ENCODE measurements at places on chromosomes 2 and 18.

DNA sequence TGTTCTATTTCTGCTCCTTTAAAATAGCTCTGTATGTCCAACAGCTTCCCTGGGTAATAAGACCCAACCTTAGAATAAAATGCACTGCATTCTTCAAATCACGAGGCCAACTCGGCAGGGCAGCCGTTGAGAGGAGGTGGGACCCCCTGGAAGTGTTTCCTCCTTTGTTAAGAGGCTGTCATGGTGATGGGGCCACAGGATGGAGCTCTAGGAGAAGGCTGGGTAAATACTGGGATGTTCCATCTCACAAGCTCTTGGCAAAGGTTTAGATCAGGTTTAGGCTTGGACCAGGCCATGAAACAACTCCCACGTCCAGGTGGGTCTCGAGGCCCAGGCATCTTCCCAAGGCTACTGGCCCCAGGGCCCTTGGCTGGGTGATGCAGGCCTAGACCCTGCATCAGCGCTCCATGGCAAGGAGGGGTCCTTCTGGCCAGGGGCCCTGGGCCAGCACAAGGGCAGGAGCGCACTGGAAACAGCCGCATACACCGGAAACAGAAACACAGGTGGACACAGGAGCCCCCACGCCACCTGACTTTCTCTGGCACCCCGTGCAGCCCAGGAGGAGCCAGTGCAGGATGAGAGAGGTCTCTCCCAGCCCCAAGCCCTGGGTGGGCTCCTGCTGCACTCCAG lies 38.8 kb upstream of the OTOS start:
- no peak for DNase-seq

- no peak for DNase-seq
Observed at GRCh38 chr18:13394801-13395200, 176.2 kb downstream of the LDLRAD4 start.

DNA sequence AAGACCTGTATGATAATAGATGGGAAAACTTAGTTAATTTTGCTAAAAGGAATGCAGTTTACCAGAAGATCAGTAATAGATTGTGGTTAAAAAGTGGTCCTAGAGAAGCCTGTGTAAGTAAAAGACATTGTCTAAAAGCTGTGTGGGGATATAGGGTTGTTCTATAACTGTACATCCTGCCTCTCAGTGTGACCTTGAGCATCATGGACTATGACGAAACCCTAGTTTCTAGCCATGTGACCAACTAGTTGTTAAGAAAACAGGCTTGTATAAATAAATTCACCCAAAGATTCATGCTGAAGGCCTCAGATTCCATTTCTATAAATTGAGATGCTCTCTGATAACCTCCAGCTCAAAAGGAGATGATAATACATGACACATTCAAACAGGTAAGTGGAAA lies 160.7 kb downstream of the IKZF2 start:
- DNase-seq = no peak

DNA sequence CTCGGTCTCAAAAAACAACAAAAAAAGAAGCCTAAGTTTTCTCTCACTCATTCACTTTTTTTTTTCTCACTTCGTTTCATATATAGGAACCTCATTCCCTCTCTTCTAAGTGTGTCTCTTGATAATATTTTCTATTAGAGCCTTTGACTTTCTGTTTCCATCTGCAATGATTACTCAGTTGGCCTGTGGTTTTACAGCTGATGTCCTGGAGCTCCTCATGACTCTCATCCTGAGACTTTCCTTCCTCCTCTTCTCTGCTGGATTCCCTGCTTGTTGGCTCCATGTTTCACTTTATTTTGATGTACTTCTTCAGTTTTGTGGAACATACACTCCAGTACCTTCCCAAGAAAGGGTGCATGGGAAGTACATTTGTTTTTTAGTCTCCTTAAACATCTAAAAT lies 154.2 kb upstream of the GATA6 start:
- no peak for DNase-seq

GRCh38 chr2:124080281-124081153 lies 55.4 kb downstream of the CNTNAP5 start:
- DNase-seq = no peak

DNA sequence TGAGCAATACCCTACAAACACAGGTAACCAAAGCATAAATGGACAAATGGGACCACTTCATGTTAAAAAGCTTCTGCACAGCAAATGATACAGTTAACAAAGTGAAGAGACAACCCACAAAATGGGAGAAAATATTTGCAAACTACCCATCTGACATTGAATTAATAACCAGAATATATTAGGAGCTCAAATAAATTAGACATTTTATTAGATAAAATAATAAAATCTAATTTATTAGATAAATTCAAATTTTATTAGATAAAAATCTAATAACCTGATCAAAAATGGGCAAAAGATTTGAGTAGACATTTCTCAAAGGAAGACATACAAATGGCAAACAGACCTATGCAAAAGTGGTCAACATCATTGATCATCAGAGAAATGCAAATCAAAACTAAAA lies 35.8 kb upstream of the KCNH7 start:
- DNase-seq = no peak

DNA sequence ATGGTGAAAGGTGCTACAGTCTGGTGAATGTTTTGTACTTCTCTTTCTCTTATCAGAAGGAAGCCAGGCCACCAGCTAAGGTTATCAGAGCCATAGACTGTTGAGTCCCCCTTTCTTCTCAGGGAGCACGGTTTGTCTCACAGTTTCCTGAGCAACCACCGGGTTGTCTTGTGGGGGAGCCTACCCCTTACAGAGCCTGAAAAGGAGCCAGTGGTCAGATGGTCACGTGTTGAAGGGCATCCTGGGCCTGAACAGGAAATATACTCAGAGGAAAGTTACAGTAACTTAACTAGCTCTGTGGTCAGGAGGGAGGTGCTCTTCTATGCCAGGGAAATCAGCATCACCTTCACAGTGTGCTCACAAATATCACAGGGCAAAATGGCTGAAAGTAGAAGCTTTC lies 11.6 kb downstream of the CD28 start:
- DNase-seq = no peak

DNA sequence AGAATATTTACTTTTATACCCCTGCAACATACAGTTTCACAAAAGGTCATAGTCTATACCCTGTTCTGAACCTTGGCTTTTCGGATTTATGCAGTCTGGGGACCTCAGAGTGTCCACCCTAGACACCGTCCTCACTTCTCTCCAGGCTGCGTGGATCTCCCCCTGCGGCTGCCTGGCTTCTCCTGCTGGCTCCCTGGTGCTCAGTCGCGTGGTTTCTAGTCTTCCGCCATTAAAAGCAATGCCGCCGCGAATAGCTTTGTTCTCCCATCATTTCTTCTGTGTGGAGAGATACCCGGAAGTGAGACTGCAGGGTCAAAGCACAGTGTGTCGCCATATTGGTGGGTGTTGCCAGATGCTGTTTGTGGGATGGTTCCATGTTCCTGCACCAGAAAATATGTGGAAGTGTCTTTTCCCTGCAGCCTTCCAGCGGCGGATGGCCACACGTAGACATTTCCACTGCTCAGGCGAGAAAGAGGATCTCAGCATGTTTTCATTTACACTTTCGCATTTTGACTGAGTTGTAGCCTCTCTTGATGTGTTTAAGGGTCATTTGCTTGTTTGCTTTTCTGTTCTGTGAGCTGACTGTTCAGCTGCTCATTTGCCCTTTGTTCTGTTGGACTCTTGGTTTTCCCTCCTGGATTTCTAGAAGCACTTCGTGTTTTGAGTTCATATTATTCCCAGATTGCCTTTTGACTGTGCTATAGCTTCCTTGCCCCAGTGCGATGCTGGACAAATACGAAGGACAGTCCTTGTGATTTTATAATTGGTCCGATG lies 22.9 kb upstream of the ASB1 start:
- no peak for DNase-seq

DNA sequence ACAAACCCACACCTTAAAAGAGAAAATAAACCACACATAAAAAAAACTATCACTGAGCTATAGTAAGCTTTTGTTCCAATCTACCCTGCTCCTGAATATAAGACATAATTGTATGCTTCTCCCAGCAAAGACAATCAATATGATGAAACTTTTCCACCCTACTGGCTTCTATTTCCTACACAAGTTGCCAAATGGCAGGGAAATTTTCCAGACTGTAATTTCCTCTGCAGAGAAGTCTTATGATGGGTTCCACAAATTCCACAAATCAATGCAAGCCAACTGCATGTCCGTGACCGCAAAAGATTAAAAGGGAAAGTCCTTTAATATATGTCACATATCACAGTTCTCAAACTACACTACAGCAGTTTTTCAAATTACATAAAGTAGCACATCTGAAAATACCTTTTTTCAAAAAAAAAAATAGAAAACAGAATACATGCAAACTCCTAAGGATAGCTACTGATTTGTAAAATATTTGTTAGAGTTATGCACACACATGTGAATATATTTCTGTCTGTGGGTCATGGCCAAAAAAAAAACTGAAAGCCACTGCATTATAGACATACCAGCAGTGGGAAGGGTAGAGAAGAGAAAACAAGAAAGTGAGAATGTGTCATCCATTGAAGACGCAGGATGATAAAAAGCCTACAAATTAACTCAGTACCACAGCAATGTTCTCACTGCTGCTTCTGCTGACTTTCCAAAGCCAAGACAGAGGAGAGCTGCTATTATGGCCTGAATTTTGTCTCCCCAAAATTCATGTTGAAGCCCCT lies 61.4 kb downstream of the RPL31 start:
- DNase-seq = no peak

DNA sequence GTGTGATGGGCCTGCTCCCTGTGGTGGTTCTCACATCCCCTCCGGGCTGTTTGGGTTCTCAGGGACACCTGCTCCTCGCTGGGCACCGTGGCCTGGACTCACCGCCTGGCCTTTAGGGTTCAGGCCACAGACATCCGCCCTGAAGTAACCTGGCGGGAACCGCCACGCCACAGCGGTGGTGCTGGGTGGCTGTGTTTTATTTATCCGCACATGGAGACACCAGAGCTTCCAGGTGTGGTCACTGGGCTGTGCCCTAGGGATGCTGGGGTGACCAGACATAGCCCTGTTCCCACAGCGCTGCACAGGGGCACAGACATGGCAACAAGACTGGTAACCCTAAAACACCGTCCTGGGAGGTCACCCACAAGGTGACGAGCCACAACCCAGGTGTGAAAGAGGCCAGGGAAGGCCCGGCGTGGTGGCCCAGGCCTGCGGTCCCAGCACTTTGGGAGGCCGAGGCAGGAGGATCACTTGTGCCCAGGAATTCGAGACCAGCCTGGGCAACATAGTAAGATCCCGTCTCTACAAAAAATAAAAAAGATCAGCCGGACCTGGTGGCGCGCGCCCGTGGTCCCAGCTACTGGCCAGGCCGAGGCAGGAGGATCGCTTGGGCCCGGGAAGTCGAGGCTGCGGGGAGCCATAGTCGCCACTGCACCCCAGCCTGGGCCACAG lies 649 bp upstream of the HSBP1L1 start:
- no peak for DNase-seq

GRCh38 chr2:127984551-127984950 lies 43.3 kb downstream of the SAP130 start:
- DNase-seq = no peak

- no peak for DNase-seq
Observed at GRCh38 chr18:23154823-23155500, 19.7 kb downstream of the CABLES1 start.

- no peak for DNase-seq
Observed at GRCh38 chr2:159557437-159558034, 58.8 kb downstream of the BAZ2B start.

GRCh38 chr2:78845664-78846185 lies 179.8 kb upstream of the REG3G start:
- DNase-seq = no peak

DNA sequence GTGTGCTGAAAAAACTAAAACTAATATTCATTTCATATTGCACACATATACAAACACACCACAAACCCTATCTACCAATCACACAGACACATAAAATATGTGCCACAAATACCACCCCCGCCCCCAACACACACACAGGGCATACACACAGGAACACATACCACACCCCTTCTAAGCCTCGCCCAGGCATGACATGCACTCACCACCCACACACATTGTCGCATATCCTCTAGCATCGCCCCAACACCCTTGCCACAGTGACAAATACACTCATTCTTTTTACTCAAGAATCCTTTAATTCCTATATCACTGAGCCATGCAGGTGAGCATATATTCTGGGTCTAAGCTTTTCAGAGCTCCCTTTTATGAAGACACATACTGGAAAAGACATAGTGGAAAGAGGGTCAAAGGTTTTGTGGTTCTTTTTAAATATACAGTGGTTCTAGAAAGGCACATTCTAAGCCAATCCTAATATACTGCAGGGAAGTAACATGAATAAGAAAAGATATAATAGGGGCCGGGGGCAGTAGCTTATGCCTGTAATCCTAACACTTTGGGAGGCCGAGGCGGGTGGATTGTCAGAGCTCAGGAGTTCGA lies 24.5 kb upstream of the LCLAT1 start:
- no peak for DNase-seq

GRCh38 chr2:48754874-48755273 lies 650 bp downstream of the LHCGR start:
- DNase-seq = no peak

GRCh38 chr2:16055848-16056580 lies 115.7 kb downstream of the MYCN start:
- no peak for DNase-seq

GRCh38 chr2:25895018-25895417 lies 16.7 kb upstream of the ASXL2 start:
- DNase-seq = no peak

DNA sequence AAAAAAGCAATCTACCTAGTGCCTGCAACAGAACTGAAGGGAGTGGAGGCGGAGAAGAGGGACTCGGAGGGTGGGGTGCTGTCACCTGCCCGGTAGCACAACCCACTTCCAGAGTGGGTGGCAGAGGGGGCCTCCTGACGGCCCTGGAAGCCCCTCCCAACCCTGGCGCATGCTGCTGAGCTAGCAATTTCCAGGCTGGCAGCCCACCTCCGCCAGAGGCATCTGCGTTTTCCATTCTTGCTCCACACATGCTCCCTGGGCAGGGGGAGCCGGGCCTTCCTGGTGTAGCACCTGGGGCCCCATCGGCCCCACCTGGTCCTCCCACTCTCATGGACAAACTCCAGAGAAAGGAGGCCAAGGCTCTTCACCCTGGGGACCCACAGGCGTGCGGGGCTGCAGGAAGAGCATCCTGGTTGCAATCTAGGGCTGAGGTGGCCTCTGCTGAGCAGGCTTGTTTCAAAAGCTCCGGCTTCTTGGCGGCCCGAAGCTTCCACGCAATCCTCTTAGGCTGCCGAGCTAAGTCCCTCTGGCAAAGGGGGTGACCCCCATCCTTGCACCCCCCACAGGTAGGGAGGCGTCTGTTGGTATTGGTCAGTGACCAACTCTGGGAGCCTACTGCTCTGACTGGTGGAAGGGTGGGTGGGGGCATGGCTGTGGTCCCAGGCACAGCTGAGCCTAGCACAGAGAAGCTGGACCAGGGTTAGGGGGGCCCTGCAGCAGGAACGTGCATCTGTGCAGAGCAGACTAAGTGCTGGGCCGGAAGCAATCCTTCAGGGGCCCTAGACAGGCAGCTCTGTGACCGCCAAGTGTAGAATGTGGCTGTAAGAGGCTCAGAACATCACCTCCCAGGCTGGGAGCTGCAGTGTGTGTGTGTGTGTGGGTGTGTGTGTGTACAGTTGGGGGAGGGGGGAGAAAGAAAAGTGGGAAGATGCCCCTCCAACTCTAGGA lies 2.6 kb downstream of the HS6ST1 start:
- DNase-seq = no peak

- DNase-seq = no peak
Observed at GRCh38 chr2:172848519-172848918, 112.9 kb downstream of the RAPGEF4 start.

GRCh38 chr2:179580378-179581146 lies 280.9 kb downstream of the ZNF385B start:
- DNase-seq = no peak

Measured in AG04450 (cell line).